NCI-H2171 treated with DMSO at 0.1 percent for 48 hours (cell line): ENCODE measurements at places on chromosomes 7 and 10.

DNA sequence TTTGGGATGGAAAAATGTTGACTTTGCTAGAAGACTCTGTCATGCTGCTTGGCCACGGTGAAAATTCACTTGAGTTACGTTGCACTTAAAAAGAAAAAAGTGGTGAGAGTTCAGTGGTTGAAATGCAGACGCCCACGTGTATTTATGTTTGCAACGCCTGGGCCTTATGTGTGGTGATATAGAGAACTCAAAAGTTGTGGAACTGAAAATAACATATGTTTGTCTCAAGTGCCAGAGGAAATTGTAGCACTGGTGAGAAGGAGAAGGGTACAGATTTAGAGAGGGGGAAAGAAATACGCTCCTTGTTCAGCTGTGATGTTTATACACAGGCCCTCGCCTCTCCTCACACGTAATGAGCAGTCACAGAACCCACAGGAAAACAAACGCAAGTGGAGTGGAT is 73.6 kb downstream of the EMX2 start:
- DNase-seq = peak; percentile 56

GRCh38 chr10:13945390-13946208 is 358.8 kb downstream of the PRPF18 start:
- DNase-seq = no peak

DNA sequence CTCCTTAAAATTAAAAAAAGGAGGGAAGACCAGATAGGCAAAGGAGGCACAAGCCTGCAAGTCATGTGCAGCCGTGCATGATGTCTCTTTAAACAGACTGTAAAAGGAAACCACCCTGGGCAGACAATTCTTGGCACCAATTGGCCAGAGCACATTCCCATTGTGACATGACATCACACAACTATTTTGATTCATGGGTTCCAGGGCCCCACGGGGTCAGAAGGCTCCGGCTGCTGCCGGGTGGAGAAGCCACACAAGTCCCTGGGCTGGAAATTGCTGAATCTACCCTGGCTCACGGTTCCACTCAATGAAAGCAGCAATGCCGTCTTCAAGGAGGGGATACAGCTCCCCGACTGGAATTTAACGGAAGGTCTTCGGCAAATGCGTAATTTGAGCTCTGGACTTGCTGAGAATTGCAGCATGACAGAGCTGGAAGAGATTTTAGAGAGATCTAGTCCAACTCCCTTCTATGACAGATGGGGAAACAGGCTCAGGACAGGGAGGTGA is 140.5 kb downstream of the PRKAG2 start:
- DNase-seq = peak; percentile 96

DNA sequence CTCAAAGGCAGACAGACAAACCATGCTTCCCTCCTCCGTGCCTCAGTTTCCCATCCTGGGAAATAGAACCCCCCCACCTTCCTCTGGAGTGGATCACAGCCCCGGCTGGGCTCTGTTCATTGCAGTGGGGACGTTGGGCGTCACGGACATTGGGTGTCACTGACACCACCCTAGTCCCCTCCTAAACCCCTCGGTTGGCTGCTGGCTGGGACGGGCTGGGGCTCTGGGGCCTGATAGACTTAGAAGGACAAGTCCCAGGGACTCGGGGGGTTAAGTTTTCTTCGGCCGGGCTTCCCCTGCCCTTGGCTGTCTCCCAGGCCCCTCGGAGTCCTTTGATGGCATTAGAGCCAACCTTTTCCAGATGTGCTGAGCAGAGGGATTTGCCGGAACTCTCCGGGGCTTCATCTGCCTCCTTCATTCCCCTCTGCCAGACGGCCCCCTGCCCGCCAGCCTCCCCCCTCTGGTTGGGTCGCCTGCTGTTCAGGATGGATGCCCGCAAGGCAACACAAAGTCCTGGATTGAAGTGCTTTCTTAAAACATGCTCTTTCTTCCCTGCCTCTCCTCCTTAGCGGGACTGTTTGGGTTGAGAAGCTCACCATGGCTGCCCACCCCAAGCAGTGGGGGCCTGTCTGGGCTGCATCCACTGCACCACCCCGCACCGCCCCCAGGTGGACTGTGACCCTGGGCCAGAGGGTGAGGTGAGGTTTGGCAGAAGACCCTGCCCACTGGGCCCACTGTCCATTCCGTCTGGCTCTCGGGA is 73.0 kb downstream of the COL26A1 start:
- no peak for DNase-seq

GRCh38 chr7:117666031-117666430 is 186.2 kb downstream of the CFTR start:
- DNase-seq = no peak

DNA sequence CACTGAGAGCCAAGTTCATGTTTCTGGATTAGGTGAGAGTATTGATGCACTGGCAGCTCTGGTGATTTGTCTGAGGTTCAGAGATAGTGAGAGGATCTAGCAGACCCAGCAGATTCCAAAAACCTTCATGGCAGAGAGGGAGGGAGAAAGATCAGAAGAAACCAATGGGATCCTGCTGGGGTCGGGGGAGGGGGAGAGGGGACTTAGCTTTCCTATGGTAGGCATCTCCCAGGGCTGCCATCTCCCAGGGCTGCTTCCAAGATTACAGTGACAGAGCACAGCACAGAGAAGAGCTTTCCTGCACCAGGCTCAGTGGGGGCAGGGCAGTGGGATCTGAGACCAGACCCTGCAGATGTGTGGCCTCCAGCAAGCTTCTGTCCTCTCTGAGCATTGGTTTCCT is 76.8 kb upstream of the GDF10 start:
- DNase-seq = no peak

DNA sequence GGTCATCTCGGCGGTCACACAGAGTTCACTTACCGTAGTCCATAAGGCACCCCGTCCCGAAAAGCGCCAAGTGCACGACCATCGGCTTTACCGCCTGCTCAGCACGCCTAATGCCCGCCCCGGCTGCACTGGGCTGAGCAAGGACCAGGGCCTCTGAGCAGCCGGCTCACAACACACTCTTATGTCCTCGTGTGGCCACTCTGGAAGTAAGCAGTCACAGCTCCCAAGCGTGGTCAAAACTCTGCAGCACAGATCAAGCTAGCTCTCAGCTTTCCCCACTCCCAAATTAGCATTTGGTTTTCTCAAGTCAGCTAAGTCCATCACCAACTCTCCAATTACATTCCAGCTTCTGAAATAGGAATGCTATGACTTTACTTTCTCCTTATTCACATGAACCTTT is 57.7 kb downstream of the MAD1L1 start:
- DNase-seq = no peak

DNA sequence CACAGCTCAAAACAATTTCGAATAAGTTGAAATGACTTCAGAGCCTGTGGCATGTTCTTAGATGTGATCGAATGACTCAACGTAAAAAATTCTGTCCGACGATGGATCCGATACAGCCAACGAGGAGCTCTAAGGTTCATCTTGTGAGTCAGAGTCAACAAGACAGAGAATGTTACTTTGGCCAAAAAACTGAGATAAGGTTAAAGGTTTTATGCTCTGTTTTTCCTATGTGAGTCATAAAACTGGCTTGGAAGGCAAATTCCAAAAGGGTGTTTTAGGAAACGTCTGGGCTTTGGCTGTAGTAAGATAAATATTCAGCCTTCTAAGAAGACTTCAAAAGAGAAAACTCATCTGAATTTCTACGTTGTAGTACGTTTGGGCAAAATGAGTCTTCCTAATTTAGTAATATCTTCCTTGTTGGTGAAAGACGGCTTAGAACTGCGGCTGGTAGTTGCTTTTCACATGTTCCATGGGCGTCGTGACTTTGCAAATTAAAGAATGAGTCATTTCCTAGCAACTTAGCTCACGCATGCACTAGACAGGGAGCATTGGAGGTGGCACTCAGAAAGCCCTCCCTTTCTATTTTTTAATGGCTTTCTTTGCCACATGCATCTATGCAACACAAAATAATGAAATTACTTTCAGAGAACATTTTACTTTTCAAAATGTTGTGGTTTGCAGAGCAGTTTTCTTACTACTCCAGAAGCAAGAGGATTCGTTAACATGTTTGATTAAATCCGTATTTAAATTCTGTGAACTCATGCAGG is 28.2 kb downstream of the PFKP start:
- no peak for DNase-seq

DNA sequence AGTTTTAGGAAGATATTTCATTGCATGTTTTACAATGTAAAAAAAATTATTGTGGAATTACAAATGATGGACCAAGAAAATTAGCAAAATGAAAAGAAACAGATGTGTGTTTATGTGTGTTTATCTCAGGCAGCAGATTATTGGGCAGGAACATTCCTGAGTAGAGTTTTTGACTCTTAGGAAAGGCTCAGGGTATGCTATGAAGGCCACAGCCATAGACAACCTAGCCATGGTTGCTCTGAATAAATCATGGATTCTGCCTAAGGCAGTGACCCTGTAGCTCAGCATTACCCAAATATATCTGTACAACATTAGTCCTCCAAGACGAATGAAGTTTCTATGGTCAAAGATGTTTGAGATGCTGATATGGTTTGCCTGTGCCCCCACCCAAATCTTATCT is 298.3 kb downstream of the PTEN start:
- DNase-seq = no peak

DNA sequence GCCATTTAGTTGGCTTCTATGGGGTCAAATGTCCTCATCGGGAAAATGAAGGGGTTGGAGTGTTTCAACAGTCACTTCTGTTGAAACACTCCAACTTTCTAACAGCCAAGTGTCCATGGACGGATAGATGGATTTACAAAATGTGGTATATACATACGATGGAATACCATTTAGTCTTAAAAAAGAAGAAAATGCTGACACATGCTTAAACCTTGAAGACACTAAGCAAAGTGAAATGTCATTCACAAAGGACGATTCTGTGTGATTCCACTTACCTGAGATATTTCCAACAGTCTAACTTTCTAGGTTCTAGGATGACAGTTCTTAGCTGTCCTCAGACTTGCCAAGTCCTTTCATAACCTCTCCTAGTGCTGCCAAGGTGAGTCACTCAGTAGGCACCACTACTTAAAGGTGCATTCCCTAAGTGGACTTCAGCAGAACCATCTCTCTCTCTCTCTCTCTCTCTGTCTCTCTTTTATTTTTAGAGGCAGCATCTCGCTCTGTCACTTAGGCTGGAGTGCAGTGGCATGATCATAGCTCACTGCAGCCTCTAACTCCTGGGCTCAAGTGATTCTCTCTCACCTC is 69.0 kb downstream of the DENND2A start:
- no peak for DNase-seq

DNA sequence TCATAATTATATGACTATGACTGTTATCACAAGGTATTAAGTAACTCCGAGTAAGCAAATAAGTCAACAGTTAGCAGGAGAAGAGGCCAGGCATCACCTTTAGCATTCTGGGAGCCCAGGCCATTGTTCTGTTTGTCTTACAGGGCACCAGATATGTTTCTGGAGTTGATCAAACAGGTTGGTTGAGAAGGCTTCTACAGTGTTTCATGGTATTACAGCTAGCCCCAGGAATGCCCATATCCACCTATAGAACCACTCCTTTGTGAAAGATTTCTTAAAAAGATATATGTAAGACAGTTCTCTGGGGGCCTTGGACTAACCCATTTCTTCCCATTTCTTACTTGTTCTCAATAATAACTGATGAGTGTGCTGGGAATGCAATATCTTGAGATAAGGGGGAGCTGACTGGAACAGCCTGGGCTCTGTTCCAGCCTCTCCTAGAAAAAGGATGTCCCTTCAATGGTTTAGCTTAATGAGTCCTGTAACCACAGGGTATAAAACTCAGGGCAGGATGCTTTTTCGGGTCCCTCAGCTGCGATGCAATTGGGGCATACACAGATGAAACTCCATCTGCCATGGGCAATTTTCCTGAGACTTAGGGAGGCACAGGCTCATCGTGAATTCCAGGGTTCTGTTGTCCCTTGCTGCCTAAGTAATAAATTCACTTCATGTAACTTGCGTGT is 286.4 kb downstream of the BAMBI start:
- DNase-seq = no peak

DNA sequence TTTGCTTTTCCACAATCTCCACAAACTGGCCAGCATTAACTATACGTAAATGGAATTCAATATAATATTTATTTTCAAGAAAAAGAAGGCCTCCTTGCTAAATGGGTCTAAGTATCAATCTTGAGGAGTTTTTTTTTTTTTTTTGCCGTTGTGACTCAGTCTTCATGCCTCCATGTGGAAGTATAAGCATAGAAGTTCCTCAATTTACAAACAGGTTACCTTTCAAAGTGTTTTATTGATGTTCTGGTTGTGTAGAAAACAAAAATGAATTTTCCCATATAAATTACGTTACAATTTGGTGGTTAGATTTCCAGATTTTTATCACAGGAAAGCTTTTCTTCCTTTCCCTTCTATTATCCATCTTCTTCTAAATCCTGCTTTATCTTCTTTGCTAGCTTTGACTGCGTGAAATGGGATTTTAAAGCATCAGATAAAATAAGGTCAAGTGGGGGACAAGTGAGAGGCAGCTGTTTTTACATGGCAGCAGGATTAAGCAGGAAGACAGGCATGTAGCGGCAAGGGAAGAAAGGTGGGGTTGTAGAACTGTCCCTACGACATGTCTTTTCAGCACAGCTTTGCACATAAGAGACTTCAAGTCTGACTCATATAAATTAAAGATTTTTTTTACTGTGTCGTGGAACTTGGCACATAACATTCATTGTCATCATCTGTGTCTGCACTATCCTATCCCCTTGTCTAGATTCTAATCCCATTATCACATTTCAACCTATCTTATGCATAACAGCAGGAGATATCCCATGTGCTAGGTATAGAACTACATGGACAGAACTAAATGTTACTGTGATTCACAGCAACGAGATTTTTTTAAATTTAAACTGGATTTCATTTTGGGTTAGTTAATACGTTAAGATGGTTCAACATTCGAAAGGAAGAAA is 135.3 kb upstream of the FAM3C start:
- no peak for DNase-seq

DNA sequence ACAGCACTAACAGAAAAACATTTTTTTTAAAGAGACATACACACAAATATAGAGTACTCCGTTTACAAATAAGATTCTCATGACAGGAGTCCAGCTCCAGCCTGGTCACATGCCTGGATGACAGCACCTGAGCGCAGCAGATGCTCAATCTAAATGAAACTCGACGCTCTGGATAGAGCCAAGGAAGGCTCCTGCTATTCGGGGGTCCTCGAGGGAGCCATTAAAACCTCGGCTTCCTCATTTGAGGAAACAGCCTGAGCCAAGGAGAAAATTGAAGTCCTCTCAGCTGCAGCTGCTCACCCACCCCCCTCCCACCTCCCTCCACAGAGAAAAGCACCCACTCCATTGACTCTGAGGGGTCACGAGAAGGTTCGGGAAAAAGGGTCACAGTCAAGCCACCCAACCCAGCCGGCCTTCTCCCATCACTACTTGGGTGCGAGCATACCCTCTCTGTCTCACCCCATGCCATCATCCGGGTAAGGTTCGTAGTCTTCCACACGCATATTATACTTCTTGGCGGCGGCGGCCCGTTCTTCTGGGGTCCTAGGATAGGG is 673 bp downstream of the NDUFB8 start:
- peak; percentile 80 for DNase-seq
